Forelimb muscle (tissue), 1 donor: ENCODE measurements at places on chromosomes 12 and 14. TPM values are rescaled to one million over a fixed set of nuclear protein-coding genes. Genes with fewer than 3 reads are reported as not detected.

DNA sequence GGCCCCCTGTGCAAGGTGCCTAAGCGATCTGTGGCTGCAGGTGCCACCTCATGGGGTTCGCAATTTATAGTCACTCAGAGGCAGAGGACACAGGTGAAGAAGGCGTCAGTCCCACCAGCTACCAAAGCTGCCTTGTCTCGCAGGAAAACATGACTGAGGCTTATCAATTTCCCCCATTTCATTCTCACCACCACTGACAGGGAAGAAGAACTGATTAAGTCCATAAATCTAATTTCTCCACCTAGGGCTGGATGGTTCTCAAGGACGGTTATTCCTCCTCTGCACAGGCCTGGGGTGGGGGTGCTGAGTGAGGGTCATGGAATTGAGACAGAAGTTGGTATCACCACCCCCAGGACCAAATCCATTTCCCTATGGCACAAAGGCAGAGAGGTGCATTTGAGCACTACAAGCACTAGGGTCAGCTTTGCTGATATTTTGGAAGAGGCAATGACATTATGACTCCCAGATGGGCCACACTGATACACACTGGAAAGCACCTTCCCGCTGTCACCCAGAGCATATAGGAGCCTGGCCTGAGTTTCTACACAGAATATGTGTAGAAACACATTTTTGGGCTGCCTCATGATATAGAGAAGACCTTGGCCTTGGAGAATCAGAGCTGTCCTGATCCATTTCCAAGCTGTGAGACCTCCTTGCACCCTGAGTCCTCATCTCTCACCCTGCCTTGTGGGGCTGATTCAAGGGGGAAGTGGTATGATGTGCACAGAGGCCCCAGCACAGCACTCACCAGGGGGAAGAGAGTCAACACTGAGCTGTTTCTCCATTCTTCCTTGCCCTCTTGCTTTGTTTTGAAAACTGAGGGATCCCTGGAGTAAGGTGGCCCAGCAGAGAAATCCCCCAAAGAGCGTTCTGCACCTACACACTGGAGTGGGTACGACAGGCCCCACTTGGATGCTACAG lies 59.4 kb downstream of the PITPNM2 start:
- no peak for DNase-seq

Gene MMP14
- polyA plus RNA-seq, result 157 TPM

DNA sequence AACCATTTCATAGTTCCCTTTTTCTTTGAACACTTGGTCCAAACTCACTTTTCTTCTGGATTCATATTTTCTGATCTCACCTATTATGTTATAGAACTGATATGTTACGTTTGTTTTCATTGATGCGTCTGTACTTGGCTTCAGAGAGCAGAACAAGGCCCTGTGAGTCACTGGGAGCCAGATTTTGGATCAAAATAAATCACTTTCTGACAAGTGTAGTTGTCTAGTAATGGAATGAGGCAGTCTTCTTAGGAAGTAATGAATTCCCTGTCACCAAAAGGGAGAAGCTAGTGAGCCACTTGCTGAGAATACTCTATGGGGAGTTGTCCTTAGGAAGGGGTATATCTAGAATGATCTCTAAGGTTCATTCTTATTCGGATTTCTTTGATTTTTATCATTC lies 10.2 kb downstream of the BICD1 start:
- DNase-seq, result no peak

GRCh38 chr14:25111061-25111601 lies 61.2 kb upstream of the STXBP6 start:
- DNase-seq, result peak; percentile 65

GRCh38 chr12:120625557-120626419 lies 14.6 kb upstream of the CABP1 start:
- DNase-seq, result no peak

Gene CCDC196
- not detected for polyA plus RNA-seq

- no peak for DNase-seq
Measured at GRCh38 chr12:43336962-43337555, 214.9 kb downstream of the ADAMTS20 start.

DNA sequence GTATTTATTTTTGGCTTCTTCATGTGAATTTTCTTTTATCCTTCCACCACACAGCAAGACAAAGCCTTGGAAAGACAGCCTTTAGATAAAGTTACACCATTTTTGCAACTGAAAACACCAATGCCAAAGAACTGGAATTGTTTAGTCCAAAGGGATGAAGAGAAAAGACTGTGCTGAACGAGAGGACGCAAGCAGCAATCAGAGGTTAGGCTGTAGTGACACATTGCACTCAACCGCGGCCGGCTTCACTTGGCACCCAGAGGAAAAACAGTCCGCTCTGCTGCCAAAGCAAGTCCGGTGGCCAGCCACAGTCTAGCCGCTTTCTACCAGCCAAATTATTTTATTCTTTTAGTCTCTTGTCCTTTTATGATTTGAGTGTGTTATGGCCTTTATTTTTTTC lies 49.1 kb upstream of the KCNJ8 start:
- DNase-seq, result no peak

GRCh38 chr12:91250273-91250665 lies 67.7 kb upstream of the DCN start:
- DNase-seq, result peak; percentile 86

DNA sequence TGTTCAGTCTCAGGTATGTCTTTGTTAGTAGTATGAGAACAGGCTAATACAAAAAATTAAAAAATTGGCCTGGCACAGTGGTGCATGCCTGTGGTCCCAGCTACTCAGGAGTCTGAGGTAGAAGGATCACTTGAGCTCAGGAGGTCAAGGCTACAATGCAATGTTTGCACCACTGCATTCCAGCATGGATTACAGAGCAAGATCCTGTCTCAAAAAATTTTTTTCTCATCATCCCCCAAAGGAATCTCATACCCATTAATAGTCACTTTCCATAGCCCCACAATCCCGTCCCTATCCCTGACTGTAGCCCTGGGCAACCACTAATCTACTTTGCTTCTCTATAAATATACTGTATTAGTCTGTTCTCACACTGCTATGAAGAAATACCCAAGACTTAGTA lies 57.8 kb downstream of the TTC8 start:
- DNase-seq, result no peak

Gene MARCHF9
- 8.3 TPM for polyA plus RNA-seq

- DNase-seq, result no peak
Measured at GRCh38 chr12:114695305-114695592, 11.3 kb upstream of the TBX3 start.

- no peak for DNase-seq
Measured at GRCh38 chr12:75020068-75020557, 189.5 kb downstream of the KCNC2 start.
